ENCODE measurements at places on chromosomes 3 and 15.

DNA sequence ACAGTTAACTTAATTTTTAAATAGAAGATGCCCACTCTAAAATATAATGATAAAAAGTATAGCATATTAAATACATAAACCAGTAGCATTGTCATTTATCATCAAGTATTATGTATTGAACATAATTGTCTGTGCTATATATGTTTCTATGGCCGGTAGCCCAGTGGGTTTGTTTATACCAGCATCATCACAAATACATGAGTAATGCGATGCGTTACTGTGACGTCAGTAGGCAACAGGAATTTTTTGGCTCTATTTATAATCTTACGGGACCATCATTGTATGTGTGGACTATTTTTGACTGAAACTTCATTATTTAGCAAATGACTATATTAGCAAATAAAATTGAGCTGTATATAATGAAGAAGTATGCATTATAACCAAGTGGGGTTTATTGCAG is 82.1 kb downstream of the FLNB start:
- DNase-seq, result no peak

- no peak for DNase-seq
Measured at GRCh38 chr3:176561826-176562225, 635.5 kb downstream of the TBL1XR1 start.

GRCh38 chr3:189270248-189270832 is 98.6 kb downstream of the TPRG1 start:
- DNase-seq, result peak; percentile 81

- no peak for DNase-seq
Measured at GRCh38 chr3:58840949-58841348, 174.4 kb upstream of the FAM3D start.

DNA sequence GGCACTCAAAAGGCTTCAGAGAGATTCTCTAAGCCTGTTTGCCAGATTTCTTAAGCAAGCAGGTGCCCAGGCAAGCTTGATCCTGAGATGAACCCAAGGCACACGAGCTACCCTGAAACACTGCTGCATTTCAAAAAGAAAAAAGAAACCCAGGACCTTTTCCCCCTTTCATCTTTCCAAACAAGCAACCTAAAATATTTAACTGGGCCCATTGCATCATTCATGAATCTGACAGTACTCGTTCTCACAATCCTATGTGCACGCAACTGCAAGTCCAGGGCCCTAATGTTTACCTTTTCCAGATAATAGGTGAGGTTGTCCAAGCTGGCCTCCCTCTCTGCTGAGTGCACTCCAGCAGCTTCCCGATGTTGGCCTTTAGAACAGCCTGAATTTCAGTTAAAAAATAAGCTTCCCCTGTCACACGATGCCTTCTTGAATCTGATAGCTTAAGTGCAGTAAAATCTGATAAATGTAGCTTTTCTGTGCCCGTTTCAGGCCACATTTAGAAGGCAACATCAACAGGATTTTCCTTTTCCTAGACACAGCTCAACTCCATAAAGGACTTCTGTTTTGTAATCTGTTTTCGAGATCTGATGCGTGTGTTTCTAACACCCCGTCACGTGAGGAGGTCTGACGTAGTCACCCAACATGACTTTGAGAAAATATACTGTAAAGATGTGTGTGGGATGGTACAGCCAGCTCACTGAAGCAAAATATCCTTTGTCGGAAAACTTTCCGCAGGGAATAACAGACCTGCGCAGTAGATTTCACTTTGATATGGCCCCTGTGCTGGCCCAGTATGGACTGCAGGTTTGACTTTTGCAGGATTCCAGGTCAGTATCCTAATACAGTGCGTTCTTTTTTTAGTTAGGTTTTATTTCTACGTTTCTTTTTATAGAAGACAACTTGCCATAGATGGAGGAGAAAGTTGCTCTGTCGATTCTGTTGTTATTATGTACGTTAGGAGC is 55.1 kb upstream of the RASA2 start:
- no peak for DNase-seq

- no peak for DNase-seq
Measured at GRCh38 chr3:197957790-197958133, 2.3 kb upstream of the LMLN start.

DNA sequence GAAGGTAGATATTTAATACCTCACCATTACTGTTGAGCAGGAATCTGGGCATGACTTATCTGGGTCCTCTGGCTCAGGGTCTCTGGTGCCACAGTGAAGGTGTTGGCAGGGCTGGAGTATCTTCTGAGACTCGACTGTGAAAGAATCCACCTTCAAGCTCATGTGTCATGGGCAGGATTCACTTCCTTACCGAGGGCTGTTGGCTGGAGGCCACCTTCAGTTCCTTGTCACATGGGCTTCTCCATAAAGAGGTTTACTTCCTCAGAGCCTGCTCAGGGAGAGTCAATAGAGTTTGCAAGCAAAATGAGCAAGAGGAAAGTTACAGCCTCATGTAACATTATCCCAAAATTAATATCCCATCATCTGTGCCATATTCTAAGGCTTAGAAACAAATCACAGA is 459.5 kb downstream of the NR2F2 start:
- DNase-seq, result no peak

DNA sequence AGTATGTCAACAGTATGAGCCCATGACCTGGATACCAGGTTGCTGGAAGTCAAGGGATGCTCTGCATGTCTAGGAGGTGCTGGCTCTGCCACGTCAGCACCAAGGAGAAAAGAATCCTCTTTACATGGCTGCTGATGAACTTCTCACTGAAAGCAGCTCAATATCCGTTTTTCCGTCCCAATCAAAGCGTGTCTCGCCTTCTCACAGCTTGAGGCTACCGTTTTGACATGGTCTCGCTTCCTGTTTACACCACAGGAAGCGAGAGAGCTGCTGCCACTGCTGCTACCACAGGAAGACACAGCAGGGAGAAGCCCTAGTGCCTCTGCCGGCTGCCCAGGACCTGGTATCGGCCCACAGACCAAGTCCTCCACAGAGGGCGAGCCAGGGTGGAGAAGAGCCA is 27.3 kb downstream of the STARD5 start:
- DNase-seq, result no peak

DNA sequence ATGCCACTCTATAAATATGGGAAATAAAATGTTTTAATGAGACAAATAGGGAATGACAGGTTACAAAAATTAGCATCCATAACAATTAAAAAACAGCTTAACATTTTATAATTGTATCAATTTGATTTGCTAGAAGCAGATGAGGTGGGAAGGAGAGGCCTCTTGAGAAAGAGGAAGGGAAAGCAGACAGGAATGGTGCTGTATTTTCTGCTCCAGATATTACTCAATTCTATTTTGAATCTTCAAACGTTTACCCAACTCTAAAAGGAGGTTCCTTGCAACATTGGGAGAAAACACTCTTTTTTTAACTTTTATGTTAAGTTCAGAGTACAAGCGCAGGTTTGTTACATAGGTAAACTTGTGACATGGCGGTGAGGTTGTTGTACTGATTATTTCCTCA is 44.9 kb upstream of the ALDH1A3 start:
- DNase-seq, result no peak

DNA sequence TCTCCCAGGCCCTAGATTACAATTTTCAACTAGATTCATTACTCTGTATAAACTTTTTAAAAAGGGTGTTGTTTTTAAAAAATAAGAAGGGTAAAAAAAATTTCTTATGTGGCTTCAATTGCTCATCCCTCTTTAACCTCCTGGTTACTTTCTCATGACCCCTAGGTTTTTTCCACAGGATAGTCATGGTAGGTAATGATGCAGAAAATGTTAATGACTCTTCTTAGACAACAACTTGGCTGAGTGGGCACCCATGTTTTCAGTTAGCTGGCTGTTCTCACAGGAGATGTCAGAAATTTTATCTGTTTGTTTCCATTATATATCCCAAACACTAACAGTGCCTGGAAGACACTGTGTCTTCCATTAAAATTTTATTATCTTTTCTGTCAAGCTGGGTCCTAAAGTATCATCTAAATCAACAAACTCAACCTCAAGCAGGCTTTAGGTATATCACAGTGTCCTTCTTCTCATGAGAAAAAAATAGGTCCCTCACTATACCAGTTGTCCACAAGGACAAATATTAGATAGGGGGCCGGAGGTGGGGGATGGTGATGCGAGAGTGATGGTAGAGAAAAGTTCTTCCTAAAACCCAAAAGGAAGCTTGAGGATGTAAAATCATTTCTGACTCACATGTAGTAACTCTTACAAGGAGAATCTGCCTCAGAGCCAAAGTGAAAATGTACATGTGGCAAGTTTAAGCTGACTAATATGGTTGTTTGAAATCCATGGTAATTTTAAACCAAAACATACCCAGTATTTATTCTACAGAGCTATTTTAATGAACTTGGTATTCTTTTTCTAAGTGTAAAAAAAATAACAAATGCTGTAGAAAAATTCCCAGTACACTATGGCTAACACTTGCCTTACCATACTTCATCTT is 43.3 kb downstream of the PLOD2 start:
- peak; percentile 88 for DNase-seq

- no peak for DNase-seq
Measured at GRCh38 chr15:68431792-68432401, at the start of gene ITGA11. Gene ITGA11 (minus strand): TSS chr15:68432163. CDS start chr15:68432066, 97 bp downstream.

GRCh38 chr15:64006642-64007041 is 39.6 kb downstream of the DAPK2 start:
- no peak for DNase-seq

- no peak for DNase-seq
Measured at GRCh38 chr3:50481992-50482391, 21.4 kb downstream of the CACNA2D2 start.

DNA sequence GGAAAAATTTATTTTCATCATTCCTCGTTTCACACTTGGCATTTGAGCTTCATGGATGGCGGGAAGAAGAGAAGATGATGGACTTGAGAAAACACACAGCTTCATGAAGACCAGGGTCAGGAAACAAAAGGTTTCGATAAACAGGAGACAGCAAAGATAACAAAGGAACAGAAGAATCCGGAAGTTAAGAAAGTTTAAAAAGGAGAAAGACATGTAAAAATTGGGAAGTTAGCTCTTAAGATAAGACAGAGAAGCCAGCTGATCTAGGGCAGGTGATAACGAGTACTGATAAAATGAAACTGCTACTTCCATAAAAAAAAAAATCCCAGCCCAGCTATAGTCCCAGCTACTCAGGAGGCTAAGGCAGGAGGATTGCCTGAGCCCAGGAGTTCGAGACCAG is 23.9 kb downstream of the IL5RA start:
- DNase-seq, result no peak

DNA sequence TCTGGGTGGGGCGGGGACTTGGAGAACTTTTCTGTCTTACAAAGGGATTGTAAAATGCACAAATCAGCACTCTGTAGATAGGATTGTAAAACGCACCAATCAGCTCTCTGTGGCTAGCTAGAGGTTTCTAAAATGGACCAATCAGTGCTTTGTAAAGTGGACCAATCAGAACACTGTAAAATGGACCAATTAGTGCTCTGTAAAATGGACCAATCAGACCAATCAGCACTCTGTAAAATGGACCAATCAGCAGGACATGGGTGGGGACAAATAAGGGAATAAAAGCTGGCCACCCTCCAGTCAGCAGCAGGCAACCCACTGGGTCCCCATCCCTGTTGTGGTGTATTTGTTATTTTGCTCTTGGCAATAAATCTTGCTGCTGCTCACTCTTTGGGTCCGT is 77.7 kb downstream of the KLF13 start:
- no peak for DNase-seq

- no peak for DNase-seq
Measured at GRCh38 chr15:82646250-82647044, 716 bp downstream of the CPEB1 start.

DNA sequence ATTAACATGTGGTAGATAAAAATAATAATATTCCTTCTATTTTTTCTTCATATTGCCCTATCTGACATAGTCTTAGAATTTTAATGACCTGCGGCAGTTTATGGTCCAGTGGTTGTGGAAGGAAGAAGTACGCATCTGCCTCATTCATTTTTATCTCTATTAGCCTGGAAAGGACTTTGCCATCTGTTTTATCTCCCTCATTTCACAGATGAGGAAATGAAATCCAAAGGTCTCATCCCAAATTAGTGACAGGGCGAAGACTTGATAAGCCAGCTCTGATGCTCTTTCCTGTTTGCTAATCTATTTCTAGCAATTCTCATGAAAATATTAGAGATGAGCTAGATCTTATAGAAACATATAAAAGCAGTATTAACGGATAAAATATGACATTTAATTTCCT is 113.3 kb downstream of the KLHL25 start:
- no peak for DNase-seq

DNA sequence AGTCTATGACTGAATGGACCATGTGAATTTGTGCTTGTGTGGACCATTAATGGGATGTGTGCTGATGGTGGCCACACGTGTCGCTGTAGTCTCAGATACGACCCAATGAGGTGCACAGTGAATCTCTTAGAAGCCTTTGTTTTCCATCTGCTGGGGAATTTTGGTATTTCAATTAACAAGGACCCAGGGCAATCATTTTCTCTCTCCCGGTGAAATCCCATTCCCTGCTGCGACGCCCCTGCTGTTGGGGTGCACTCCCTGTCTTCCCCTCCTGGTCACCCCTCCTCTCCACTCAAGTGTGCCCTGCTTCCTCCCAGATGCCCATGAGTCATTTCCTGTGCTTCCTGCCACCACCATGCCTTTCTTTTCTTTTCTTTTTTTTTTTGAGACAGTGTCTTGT is 32.7 kb downstream of the EBLN2 start:
- DNase-seq, result no peak

GRCh38 chr3:12157026-12157425 is 1.7 kb downstream of the TIMP4 start:
- no peak for DNase-seq

- DNase-seq, result peak; percentile 64
Measured at GRCh38 chr3:188881954-188882641, 289.7 kb upstream of the TPRG1 start.

DNA sequence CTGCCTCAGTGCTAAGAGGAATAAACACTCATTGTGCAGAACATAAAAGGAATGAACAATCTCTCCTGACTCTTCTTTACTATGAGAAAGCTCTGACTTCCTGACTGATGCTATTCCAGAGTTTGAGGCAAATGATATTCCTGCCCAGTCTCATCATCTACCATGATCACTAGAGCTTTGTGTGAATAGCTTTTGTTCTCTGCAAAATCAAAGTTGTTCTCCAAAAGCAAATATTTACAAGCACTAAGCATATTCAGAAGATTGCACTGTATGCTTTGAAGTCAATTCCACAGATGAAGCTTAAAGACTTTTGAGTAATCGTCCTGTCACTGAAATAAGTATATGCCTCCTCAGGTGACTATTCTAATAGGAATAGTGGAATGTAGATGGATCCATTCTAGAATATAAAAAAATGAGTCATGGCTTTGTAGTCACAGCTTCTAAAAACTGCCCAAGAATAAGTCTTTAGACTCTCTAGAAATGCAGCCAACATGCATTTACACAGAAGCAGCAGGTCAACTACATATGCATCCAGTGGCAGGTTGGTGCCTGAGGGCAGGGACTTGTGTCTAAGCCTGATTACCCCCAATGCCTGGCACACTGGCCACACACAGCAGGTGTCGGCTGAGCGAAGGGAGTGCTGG is 34.6 kb downstream of the TNFAIP8L3 start:
- DNase-seq, result no peak

DNA sequence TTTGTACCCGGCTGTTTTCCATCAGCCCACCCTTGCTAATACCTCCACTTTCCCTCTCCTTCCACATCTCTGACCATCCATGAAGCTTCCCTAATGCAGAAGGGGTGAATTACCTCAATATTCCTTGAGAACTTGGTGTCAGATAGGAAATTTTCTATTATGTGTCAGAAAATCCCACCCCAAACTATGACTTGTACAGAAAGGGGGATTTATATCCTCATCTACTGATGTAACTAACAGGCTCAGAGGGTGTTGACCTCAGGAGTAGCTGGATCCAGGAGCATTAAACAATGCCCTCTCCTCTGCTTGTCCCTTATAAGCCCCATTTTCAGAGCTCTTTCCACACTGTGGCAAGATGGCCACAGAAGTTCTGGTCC is 242.8 kb upstream of the TLE3 start:
- no peak for DNase-seq

- DNase-seq, result no peak
Measured at GRCh38 chr15:88690331-88690730, 51.5 kb downstream of the ISG20 start.

All from stromal cell of bone marrow (primary cell).